ENCODE measurements at places on chromosomes 4 and X.
A peak's percentile ranks its signal among the peaks of the same experiment; 100 is the strongest.

DNA sequence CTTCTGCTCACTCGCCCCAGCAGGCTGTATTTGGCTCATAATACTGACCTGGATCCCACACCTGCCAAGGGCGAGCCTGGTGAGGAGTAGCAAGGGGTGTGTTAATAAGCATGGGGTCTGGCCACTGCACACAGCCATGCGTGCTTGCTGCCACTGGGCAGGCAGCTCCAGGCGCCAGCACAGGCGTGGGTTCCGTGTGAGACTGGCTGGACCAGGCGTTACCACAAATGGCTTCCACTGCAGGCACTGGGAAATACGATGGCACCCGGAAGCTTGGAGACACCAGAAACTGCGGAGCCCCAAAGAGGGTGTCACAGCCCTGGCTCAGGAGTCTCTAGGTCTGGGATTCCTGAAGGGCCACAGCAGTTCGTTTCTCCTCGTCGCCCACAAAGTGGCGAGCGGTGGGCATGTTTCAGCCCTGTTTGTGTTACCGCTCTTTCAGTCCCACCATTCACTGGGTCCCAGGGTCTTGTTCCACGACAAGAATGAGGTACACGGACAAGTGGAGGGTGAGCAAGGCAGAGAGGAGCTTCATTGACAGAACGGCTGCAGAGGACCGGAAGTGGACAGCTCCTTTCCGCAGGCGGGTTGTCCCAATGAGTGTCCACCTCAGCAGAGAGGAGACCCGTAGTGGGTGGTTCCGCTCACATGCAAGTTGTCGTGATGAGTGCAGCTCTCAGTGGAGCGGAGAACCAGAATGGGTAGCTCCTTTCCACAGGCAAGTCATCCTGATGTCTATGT is 428.9 kb downstream of the EPHA5 start:
- no peak for DNase-seq

- DNase-seq: no peak
Measured at GRCh38 chr4:5416637-5417036, 291.7 kb downstream of the EVC2 start.

GRCh38 chr4:163544407-163545038 is 50.0 kb downstream of the TMA16 start:
- peak; percentile 78 for DNase-seq

DNA sequence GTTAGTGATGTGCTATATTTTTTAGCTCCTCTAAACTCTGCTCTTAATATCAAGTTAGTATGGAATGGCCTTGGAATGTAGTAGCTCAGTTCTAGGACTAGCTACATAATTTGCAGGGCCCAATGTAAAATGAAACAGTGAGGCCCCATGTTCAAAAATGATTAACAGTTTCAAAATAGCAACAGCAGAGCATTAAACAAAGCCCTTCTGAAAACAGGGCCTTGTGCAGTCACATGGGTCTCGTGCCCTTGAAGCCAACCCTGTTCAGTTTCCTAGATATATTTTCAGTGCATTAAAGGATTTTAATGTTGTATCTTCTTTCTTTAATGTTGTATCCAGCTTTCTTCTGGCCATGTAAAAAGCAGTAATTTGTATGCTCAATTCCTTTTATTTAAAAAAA is 82.1 kb downstream of the TASL start:
- DNase-seq: no peak

GRCh38 chrX:150312931-150313330 is 50.2 kb upstream of the MAMLD1 start:
- no peak for DNase-seq

DNA sequence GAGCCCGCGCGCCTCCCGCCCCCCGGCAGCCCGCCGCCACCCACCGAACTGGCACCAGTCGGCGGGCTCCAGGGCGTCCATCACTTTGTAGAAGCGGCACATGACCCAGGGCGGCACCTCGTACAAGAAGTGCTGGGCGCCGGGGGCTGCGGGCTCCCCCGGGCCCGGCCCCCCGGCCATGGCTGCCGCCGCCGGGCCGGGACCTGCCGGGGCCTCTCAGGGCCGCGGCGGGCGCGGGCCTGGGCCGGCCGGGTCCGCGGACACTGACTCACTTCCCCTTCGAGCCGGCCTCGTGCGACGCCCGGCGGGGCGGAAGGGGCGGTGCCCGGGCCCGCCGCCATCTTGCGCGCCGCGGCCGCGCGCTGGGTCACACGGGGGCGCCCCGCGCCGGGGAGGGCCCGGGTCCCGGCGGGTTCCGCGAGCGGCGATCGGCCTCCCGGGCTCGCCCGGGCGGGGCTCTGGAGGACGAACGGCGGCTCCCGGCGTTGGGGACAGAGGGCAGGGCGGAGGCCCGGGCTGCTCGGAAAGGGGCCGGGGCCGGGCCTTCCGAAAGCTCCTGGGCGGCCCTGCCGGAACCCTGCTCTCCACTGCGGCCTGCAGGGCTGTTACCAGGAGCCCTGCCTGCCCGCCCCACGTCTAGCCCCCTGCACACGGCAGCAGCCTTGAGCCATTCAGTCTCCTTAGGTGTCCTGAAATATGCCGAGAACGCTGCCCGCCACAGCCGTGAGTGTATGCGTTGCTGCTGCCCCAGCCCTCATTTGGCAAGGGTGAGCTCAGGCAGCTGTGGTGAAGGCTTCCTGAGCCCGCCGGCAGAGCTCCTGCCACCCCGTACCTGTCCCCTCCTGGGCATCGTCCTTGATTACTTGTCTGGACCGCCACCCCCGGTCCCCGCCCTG is at the start of gene IRAK1:
Gene IRAK1 (minus strand): TSS at position 270 of the 896 bp plus-strand sequence. CDS start 90 bp downstream, at position 180.
- DNase-seq: peak; percentile 60

- peak; percentile 63 for DNase-seq
Measured at GRCh38 chrX:64204701-64205440, 637 bp downstream of the AMER1 start.

- peak; percentile 5 for DNase-seq
Measured at GRCh38 chr4:69095301-69095731, 958 bp upstream of the UGT2B7 start.

DNA sequence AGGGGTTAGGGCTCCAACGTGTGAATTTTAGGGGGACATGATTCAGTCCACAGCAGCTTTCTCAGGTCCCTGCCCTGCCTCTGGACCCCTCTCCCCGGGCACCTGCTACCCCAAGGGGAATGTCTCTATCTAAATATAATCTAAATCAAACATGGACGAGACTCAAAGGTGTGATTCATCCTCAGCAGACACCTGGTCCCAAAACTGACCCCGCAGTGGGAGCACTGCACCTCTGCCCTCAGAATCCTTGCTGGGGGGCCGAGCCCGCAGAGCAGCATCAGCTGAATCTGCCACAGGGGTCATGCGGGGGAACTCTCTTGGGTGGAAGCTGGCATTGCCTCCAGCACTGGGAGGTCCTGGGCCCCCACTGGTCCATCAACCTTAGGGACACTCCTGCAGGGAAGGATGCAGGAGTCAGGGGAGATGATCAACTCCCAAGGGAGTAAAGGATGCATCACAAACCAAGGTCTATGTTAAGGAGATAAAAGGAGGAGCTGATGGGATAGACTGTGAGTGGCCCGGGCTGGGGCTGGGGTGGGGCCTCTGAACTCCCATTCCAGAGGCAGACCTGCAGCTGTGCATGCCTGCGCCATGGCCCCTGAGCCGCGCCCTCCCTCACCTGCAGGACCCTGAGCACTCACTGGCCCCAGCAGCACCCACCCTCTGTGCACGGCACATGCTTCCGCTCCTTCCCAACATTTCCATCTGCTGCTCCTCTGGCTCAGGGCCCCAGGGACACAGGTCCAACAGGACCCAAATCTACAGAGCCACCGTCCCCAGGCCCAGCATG is 54.0 kb downstream of the ADRA2C start:
- DNase-seq: no peak

GRCh38 chr4:74794382-74795010 is at the start of gene BTC:
Gene BTC (minus strand): TSS chr4:74794523. CDS start chr4:74794325, 198 bp downstream.
- DNase-seq: peak; percentile 61

- DNase-seq: no peak
Measured at GRCh38 chrX:716136-716535, 85.5 kb downstream of the SHOX start.

DNA sequence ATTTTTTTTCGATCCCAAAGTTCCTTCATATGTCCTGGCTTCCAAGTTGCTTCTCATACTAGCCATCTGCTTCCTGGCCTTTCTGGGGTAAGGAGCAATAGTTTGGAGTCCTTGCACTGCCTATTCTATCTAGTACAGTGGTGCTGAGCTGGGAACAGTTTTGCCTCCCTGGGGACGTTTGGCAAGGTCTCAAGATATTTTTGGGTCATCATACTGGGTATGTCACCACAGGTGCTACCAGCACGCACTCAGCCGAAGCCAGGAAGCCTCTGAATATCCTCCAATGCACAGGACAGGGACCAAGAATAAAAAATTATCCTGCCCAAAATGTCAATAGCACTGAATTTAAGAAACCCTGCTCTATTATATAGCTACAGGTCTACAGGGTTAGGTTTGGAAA is 35.4 kb upstream of the TMSB15B start:
- no peak for DNase-seq

- DNase-seq: no peak
Measured at GRCh38 chr4:138689187-138689586, 326.4 kb upstream of the NOCT start.

DNA sequence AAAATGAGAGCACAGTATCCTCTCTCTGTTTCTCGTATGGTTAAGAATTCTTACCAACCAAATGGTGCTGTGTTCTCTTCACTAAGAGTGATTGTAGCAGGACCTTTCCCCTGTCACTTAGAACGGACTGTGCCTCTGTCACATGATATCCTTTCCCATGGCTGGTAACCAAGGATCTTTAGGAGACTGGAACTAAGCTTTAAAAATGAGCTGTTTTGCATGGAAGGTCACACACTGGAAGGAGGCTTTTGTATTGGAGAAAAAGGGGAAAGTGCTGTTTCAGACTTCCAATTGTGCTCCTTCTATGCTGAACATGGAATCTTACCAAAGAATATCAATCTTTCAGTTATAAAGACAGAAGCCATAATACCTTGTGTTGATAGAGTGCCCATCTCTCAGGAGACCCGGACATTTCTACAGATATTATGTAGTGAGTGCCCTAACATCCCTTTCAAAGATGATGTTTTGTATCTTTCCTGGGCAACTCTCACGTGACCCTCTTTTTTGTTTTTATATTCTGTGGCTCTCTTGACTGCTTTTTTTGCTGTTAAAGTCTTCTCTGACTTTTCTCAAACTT is 148.6 kb downstream of the SLC4A4 start:
- DNase-seq: peak; percentile 48

GRCh38 chr4:70714079-70714887 is 7.5 kb upstream of the RUFY3 start:
- DNase-seq: no peak

DNA sequence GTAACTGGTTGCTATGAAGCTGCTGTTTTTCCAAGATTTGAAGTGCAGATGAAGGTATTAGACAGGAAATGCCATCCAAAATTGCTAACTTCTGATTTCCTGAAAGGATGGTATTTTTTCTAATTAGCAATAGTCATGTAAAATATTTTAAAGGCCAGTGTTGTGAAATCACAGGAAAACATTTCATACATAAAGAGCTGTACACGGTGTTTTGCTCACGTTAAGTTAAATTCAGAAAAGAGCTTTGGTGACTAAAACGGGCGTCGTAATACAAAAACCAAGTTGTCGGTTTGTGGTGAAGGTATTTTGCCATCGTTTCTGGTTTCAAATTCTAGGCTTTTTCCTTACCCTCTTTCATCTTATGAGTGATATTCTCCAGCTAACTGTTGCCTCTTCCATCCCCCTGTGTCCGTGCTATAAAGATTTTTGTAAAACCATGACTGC is 39.8 kb downstream of the AFF1 start:
- DNase-seq: no peak

DNA sequence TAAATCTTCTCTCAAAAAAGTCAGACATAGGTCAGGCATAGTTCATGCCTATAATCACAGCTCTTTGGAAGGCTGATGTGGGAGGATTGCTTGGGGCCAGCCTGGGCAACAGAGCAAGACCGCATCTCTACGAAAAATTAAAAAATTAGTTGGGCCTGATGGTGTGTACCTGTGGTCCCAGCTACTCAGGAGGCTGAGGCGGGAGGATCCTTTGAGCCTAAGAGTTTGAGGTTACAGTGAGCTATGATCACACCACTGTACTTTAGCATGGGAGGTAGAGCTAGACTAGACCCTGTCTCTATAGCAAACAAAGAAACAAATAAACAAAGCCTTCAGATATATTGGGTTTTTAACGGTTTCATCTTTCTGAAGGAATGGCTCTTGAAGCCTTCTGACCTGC is 62.2 kb downstream of the DIPK2B start:
- no peak for DNase-seq

GRCh38 chr4:66032571-66032970 is 362.3 kb upstream of the EPHA5 start:
- no peak for DNase-seq

GRCh38 chr4:54063737-54064316 is 578 bp downstream of the CHIC2 start:
- DNase-seq: peak; percentile 61

- DNase-seq: no peak
Measured at GRCh38 chr4:56444719-56445118, 8.7 kb downstream of the PAICS start.

- DNase-seq: no peak
Measured at GRCh38 chr4:108094923-108095482, 73.7 kb downstream of the LEF1 start.

DNA sequence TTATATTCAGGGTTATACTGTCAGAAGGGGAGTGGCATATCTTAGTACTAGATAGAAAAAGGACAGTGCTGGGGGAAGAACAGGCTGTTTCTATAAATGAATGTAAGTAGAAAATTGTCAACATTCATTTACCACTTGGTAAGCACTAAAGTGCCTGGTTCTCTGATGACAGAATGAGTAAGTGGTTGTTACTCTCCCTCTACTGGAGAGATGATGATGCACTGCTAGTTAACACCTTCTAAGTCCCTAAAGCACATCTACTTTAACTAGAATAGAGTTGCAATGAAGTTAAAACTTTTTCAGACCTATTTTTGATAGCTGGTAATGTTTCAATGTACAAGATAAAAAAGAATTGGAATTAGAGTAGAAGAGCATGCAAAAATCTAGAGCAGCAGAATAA is 214.5 kb downstream of the KLHL4 start:
- DNase-seq: no peak

DNA sequence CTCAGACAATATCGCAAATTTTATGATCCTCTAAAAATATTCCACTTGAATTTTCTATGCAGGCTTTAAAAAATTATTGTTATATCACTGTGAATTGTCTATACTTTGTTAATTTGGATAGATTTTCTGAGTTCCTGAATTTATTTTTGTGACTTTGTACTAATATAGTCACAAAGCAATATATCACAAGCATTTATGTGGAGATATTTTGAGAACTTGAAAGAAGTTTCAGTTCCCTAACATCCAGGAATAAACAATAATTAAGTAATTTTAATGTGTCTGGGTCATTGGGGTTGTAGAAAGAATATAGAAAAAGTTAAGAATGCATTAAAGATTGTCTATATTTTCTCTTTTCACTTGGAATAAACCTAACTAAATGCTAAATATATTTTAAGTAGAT is 32.0 kb downstream of the CXCL8 start:
- no peak for DNase-seq

DNA sequence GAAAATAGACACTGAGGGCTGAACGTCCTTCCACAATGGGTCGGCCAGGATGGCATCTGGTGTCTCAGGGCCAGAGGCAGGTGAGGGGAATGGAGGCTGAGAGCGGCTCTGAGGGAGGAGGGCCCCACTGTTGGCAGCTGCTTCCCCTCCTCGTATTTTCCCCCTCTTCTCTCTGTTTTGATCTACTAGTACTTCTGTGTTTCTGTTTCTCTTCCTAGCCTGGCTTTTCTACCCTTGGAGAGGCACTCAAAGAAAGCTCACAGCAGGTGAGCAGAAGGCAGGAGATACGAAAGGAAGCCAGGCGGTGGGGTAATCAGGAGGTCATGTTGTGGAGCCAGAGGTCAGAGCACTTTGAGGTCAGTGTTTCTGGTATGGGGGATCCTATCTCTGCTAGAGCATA is 151.8 kb upstream of the GATB start:
- no peak for DNase-seq

Data from tongue (tissue), 3 donors.